ENCODE measurements at places on chromosomes 5 and 9.

- no peak for DNase-seq
These were observed 17.1 kb downstream of the RGS3 start for GRCh38 chr9:113480612-113481011.

GRCh38 chr9:20242510-20243189 is 379.6 kb downstream of the MLLT3 start:
- no peak for DNase-seq

DNA sequence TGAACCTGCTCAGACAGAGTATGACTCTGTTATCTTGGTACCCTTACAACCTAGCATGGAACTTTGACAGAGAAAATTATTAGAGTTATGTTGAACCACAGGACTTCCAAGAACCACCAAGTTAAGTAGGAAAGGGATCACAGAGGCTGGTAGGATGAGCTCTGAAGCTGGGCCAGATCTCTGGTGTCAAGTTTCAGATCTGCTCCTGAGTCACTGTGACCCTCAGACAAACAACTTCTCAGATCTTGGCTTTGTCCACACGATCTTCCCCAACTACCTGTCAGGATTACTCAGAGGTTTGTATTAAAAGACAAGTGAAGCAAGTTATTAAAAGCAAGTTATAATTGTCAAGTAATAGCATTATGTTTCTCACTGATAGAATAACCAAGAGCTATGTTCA is 189.0 kb downstream of the SEC61B start:
- peak; percentile 46 for DNase-seq

DNA sequence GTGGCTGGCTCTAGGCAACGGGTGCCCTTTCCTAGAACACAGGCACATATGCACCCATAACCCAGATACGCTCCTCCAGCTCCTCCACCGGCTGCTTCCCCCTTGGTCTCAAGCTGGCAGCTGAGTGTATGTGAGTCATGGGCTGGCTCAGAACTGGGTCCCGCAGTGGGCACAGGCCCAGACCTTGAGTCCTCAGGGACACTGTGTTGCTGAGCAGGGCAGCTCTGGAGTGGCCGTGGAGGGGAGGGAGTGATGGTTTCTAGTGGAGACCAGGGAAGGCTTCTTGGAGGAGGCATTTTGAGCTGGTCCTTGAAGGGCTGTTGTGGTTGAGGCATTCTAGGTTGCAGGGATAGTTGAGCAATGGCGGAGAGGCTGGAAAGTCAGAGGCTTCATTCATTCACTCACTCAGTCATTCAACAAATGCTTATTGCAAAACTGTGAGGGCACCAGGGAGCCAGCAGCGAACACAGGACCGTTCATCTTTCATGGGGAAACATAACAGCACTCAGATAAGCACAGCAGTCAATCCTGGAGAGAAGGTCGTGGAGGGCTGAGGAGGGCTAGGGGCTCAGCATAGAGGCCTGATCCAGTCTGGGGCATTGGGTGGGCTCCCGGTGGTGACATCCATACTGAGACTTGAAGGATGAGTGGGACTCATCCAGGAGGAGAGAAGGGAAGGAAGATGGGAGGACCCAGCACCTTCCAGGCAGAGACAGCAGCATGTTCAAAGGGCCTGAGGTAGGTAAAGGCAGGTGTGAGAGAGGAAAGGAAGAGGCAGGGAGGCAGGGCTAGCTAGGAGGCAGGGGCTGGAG is 2.4 kb downstream of the BBLN start:
- no peak for DNase-seq

DNA sequence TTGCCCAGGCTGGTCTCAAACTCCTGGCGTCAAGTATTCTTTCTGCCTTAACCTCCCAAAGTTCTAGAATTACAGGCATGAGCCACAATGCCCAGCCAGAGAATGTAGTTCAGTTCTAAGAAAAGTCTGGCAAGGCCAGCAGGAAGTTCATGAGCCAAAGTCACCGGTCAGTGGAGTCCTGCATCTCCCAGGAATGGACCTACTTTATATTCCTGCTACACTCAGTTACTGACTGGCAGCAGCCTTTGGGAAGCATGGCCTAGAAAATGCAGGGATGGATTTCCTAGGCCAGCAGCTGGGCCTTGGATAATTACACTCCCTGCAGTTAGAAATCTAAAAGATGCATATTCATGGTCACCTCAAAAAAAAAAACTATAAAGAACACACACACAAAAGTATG is 135.7 kb downstream of the CAAP1 start:
- DNase-seq, result no peak

DNA sequence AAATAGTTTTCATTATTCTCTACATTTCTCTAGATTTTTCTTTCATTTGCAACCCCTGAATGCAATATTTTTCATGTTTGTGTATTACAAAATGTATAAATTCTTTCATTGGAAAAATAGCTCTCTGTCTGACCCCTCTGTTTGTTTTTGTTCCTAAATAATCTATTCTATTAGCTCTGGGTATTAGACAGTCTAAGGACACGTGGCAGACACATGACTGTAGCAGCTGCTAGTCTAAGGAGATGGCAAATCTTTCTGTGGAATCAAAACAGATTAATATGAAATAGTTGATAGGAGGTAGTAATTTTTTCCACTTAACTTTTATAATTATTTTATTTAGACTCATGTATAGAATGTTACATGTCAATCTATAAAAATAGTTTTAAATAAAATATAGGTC is 21.4 kb upstream of the SPATA9 start:
- no peak for DNase-seq

DNA sequence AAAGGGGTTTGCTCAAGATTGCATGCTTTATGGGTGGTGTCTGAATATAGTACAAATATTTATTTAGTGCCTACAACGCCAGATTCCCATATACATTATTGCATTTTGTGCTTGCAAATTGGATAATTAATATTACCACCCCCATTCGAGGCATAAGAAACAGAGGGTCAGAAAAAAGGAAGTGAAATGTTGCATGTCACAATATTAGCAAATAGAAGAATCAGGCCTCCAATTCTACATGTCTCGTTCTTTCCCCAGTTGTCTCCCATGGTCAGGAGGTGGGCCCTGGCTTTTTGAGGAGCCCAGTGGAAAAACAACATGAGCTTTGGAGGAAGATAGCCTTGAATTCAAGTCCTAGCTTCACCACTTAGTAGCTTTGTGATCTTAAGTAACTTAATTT is 98.1 kb upstream of the CCDC112 start:
- DNase-seq, result no peak

DNA sequence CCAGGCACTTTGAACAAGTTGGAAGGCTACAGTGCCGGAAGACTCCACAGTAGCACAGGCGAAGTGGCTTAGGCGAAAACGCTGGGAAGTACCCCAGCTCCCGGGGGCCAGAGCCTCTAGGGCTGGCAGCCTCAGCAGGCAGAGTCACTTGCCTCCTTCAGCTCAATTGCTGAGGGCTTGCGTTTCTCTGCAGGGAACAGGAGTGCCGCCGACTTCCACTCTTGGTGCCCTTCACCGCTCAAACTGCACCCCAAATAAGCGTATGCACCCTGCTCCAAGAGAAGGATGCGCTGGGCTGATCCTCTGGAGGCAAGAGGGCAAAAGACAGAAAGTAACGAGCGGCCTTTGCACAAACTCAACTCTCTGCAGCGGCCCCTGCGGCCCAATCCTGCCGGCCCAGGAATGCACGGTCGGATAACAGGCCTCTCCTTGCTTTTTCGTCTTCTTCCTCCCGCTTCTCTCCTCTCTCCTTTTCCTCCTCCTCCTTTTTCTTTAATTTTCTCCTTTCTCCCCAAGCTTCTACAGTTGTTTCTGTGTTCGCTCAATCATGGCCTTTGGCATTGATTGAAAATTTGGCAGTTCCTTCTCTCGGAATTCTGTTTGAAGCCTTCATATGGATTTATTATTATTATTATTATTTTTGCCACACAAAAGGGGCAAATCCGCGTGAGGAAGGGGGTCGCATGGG is 1.1 kb upstream of the S1PR3 start:
- DNase-seq, result no peak

DNA sequence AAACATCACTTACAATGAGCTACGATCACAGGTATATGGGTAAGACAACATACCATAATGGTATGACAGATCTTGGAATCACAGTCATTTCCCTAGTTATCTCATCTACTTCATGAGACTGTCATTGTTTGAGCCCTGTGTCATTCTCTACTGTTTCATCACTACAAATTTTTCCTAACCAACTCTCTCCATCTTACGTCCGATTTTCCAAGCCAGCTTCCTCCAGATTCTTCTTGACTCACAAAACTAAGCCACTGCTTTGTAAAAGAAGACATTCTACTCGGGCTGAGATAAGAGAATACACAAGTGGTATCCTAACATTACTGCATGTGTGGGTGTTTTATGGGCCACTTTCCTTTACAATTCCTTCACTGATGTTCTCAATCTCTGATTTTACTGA is 49.6 kb downstream of the SERINC5 start:
- peak; percentile 88 for DNase-seq

DNA sequence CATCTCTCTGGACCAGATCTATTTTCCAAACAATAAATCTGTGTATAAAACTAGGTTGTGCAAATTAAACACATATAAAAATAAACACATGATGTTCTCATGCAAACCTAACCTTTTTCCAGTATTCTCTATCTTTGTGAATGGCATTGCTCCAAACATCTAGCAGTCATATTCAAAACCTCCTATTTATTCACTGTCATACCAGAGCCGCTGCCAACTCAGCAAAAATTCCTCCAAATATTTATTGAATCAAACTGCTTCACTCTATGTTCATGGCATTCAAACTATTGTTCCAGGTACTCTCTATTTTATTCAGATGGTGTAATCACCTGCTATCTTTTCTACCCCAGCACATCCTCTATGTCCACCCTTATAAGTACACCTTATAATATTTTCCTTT is 652.1 kb upstream of the RIOK2 start:
- no peak for DNase-seq

DNA sequence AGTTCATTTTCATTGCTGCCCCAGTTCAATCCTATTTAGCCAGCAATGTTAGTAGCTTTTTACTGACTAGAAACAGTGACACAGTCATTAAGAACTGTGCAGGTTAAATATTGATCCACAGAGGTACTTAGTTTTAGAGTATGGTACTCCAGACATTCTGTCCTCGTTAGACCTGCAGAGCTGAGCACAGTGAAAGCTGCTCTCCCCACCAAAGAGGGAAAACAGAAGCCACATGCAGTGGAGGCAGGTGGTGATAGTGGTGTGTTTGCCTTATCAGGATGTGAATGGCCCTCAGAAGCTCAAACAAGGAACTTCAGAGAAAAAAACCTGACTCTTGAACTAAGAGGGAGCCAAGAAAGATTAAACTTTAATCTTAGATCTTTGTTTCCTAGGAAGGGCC is 75.5 kb downstream of the UNC13B start:
- no peak for DNase-seq
